ENCODE measurements at places on chromosomes 5 and 9.

DNA sequence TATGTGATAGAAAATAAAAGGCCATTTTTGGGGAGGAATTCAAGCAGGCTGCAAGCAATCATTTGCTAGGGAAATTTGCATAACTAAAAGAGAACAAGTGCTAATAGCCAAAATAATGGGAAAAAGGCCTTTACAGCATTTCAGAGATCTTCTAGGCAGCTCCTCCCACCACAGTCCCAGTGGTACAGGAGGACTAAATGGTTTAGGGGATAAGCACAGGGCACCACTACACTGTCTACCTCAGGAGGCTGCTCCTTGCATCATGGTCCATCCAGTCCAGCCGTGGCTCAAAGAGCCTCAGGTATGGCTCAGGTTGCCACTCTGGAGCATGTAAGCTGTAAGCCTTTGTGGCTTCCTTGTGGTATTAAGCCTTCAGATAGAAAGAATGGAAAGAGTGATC is 485.6 kb downstream of the PDE4D start:
- no peak for DNase-seq

- DNase-seq, result no peak
These were observed 187.8 kb downstream of the NXNL2 start for GRCh38 chr9:88722753-88723152.

DNA sequence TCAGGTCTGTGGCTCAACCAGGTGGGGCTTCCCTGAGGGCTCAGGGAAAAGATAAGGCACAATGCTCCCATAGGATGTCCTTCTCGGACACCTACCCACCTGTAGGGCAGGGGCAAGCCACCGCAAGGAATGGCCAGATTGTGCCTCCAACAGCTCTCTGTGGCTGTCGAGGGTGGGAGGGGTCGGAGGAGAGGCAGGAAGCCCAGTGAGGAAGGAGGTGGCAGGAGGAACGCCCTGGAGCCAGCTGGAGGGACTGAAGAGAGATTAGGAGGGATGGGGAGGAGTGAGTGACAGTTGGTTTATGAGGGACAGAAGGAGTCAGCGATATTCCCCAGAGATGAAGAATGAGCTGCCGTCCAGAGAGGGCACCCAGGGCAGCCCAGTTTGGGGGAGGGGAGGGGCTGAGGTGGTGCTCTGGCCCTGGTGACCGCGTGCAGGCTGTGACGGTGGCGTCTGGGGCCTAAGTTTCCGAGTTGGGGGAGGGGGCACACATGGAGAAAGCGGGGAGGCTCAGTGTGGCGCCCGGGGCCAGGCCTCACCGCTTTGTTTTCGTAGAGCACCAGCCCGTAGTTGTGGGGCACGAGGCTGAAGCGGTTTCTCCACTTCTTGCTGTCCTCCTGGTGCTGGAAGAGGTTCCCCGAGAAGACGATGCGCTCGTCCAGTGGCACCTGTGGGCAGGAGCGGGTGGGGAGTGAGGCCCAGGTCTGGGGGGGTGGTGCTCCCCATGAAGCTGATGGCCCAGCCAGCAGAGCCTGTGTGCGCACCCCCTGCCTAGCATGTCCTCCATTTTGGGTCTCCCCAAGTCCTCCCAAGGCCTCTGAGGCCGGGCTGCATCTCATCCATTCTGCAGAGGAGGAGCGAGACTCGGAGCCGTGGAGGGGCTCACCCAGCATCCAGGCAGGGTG is 75.6 kb downstream of the LRSAM1 start:
- no peak for DNase-seq

- no peak for DNase-seq
These were observed 9.5 kb upstream of the NANS start for GRCh38 chr9:98047002-98047401.

- DNase-seq, result no peak
These were observed 574.8 kb downstream of the PSAT1 start for GRCh38 chr9:78871452-78872331.

DNA sequence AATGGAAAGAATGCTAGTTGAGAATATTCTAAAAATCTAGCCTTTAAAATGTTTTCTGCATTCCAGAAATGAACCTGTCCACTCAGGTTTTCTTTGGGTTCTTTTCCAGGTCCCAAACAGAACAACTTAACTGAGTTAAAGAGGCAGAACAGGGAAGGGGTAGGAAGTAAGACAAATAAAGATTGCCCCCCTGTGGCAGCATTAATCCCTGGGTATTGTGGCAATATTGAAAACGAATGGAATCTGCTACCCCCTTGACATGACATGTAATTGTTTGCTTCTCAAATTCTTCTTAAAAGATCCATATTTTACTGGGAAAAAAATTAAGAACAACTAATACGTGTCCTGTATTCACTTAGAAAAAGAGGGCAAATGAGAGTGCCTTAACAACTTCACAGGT is 9.3 kb upstream of the RBM22 start:
- DNase-seq, result no peak

- no peak for DNase-seq
These were observed 26.4 kb upstream of the PRUNE2 start for GRCh38 chr9:76932265-76932664.

DNA sequence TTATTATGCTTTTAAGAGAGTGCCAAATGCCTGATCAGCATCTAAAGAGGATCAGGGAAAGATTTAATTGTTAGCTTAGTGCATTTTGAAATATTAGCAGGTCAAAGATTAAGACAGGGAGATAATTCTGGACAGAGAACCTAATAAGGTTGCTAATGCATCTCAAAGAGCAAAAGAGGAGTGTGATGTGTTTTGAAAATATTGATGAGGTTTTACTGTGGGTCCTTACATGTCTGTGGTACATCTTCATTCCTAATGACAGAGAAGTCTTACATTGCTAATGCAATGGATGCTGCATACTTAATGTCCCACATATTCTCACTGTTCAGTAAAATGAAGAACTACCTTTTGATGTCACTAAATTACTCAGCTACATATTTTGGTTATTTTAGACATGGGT is 154.1 kb downstream of the TAF11L14 start:
- DNase-seq, result no peak

DNA sequence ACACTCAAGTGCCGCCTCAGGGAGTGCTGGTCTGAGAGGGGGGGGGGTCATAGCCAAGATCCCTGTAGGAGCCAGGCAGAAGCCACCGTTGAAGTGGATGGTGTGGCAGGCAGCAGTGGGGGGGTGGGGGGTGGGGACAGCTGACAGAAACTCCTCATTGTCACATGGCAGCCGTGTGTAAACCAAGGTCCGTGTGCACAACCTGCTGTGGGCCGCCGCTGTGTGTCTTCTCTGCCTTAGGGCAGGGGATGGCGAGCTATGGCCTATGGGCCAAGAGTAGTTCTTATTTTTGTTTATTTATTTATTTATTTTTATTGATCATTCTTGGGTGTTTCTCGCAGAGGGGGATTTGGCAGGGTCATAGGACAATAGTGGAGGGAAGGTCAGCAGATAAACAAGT is 13.4 kb downstream of the SQSTM1 start:
- no peak for DNase-seq

DNA sequence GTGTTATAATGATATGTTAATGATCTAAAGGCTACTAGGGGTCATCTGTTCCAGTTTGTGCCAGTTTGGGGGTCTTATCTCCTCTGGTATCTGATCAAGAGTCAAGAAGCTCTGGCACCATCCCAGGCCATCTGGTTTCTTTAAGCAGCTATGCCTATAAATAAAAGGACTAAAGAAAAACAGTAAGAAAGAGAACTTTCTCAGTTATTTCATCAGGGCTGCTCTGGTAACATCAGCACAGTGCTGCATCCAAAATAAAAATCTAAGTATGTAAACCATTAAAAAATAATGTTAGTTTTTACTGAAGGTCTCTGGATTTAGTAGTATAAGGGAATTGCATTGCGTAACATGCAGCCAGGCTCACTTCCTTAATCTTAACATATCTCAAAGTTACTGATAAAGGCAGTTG is 185.0 kb downstream of the NR2F1-AS1 start:
- no peak for DNase-seq

DNA sequence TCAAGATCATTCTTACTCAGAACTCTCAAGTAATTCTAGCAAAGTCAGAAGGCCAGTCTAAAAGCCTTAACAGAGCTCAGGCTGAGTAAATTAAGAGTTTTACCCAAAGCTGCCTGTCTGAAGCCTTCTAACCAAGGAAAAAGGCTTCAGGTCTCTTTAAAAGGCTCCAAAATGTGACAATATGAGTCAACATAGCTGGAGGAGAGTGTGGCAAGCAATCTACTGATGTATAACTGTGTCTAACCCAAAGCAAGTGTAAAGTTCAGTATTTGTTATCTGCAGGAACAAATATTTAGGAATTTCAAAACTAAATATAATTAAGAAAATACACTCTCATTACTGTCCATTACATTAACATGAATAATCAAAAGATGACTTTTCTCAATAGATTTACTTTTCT is 11.0 kb downstream of the ZBTB5 start:
- DNase-seq, result no peak

GRCh38 chr5:34652914-34653313 is 3.2 kb upstream of the RAI14 start:
- DNase-seq, result no peak

DNA sequence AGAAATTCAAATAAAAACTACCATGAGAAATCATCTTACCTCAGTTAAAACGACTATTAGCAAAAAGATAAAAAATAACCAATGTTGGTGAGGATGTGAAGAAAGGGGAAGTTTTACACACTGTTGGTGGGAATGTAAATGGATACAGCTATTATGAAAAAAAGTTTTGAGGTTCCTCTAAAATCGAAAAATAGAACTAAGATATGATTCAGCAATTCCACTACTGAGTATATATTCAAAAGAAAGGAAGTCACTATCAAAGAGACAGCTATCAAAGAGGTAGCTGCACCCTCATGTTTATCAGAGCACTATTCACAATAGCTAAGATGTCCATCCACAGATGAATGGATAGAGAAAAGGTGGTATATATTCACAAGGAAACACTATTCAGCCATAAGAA is 1888.4 kb downstream of the MAT2B start:
- no peak for DNase-seq

DNA sequence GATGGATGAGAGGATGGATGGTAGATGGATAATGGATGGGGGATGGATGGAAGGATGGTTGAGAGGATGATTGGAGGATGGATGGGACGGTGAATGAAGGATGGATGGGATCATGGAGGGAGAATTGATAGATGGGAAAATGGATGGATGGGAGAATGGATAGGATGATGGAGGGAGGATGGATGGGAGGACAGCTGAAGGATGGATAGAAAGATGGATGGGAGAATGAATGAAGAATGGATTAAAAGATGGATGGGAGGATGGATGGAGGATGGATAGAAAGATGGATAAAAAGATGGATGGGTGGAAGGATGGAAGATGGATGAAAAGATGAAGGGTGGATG is 218.3 kb upstream of the IER5L start:
- DNase-seq, result no peak

DNA sequence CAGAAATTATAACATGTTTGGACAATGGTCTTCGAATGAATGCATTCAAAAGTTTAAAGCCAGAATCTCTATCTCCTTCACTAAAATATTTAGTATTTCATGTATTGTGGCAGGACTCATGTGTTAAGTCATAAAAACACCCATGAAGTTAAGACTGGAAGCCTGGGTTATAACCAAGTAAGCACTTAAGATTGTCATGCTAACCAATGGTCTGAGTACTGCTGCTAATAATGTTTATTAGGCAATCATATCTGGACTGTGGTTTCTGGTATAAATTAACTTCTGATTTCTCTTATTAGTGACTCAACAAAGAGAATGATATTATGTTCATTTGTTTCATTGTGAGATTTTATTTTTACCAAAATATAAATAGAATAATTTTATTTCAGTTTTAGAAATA is 297.9 kb upstream of the EDIL3 start:
- DNase-seq, result no peak

DNA sequence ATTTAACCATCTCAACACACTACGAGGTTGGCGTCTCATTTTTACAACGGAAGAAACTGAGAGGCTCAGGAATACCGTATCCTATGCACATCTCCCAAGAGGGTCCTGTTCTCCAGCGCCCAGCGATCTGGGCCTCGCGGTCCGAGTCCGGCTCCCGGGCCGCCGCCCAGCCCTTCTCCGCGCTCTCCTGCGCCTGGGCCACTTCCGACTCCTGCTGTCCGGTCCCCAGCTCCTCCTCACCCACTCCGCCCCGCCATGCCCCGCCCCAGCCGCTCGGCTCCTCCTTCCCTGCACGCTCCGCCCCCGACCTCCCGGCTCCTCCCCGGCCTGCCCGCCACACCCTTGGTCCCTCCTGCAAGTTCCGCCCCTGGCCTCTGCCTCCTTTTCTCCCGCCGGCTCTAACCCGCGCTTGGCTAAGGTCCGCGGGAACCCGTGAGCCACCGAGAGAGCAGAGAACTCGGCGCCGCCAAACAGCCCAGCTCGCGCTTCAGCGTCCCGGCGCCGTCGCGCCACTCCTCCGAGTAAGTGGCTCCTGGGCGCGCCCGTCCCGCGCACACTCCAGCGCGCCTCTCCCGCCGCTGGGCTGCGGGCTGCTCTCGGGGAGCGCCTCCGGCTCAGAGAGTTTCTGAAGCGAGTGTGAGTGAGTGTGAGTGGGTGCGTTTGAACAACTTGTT is 87.3 kb upstream of the TNFAIP8 start:
- peak; percentile 98 for DNase-seq

GRCh38 chr9:129497005-129497812 is 123.7 kb downstream of the C9orf50 start:
- DNase-seq, result no peak

DNA sequence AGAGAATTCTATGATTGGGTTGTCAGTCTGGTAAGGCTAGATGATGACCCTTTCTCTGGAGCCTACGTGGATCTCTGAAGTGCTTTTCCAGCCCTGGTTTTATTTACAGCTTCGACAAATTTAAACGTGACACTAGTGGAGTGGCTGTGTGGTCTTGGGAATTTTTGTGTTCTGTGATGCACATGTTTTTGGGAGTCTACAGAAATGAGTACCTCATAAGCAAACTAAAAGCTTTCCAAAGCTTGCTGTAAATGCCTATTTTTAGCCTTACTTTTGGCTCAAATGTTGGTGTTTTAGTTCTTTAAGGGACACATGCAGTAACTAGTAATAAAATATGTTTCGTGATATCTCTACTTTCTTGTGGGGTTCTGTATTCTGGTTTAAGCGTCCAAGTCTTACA is 3.3 kb downstream of the LARP1 start:
- no peak for DNase-seq

DNA sequence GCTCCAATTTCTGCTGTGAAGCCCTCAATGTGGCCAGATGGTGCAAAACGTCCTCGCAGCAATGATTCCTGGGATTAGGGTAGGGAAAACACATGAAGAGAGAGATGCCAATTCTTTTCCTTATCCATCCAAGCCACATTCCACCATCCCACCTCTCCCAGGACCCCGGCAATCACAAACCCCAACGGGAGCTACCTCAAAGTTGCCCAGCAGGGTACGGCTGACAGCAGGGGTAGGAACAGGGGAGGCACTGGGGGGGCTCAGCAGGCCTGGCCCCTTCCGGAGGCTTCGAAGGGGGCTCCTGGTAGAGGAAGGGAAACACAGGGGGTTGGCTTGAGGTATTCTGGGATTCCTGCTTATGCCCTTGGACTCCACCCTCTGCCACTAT is 3.4 kb upstream of the STOML2 start:
- no peak for DNase-seq

Measured in stimulated activated CD4-positive, alpha-beta T cell treated with anti-CD3 and anti-CD28 coated beads, TNF-alpha, amount 100 ng/mL, for 24 hours (primary cell).